ENCODE measurements at places on chromosomes 1 and 21.

- DNase-seq = no peak
Observed at GRCh38 chr1:57839526-57839925, 415.7 kb upstream of the DAB1 start.

GRCh38 chr21:45160198-45160597, 85.8 kb downstream of the ADARB1 start:
- DNase-seq = no peak

- DNase-seq = no peak
Observed at GRCh38 chr1:201566933-201567801, 28.2 kb downstream of the NAV1 start.

GRCh38 chr1:46599059-46599970, 4.8 kb downstream of the MKNK1 start:
- no peak for DNase-seq

DNA sequence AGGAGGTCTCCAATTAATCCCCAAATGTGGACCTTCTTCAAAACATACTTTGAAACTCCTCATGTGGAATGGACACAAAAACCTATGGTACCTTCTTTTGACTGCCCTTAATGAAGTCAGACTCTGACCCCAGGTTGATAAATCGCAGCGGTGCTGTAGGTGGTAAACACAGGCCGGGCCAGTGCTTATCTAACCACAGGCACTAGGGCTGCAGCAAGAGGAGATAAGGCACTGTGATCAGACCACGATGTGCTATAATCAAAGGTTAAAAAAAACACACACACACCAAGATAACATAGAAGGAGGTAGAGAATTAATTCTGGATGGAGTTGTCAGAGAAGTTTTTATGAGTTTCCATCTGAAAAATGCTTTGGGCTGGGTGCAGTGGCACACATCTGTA, 52.3 kb upstream of the SIPA1L2 start:
- no peak for DNase-seq

- no peak for DNase-seq
Observed at GRCh38 chr1:235650341-235651169, 971 bp upstream of the GNG4 start.

Measured in T-helper 9 cell (primary cell).